CD4-positive, CD25-positive, alpha-beta regulatory T cell (primary cell): ENCODE measurements at places on chromosomes 11 and 22.
A peak's percentile ranks its signal among the peaks of the same experiment; 100 is the strongest.

DNA sequence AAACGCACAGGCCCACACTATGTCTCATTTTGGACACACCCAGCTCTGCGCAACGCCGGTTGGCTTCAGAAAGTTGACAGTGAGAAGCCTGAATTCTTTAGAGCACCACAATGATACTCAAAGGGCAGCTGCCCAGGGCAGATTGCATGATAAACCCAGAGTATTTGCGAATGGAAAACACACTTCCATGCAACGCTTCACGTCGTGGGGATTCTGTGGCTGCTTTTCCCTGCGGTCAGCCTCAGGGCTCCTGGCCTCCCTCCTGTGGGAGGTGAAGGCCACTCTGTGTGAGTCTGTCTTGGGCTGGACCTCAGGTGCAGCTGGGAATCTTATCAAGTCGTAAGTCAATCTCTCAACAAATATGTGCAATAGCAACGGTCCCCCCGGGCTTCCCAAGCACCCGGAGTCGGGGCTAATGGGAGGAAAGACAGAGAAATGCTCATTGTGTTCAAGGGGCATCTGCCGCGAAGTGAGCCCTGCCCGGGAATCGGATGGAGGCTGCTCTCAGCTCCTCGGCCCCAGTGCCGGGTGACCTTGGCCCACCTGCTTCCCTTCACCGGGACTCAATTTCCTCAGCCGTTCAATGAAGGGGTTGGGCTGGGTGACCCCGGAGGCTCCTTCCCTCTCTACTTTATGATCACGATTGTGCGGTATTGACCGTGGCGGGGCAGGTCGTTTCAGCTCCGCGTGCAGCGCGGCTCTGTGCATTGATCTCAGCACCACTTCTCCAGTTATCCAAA is 623.6 kb downstream of the BRD1 start:
- DNase-seq, result no peak

GRCh38 chr11:92837595-92837994 is 131.9 kb upstream of the MTNR1B start:
- DNase-seq, result no peak

- DNase-seq, result no peak
Measured at GRCh38 chr11:75969626-75970308, 154.8 kb downstream of the UVRAG start.

DNA sequence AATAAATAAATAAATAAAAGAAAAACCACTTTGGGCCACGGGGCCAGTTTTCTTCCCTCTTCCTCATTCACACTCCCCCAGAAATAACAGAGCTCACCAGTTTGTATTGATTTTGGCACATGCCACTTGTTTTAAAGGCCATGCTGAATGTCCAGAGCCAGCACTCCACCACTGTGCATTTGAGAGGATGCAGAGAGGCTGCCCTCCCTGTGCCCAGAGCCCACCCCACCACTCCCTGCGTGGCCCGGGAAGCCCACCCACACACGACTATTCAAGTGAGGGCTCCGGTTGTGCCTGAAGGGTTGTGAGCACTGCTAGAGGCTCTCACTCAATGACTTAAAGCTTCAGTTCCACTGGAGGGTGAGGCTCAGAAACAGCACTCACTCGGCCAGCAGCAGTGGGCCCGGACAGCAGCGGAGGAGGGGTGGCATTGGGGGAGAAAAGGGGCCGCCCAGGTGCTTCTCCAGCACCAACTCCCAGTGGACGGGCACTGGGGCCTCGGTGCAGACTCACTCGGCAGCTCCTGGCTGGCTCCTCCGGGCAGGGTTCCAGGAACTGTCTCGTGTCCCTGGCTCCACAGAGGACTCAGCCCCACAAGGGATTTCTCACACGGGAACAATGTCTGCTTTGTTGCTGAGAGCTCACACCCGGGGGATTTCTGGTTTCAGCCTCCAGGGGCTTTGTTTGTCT is 112.7 kb downstream of the SHANK2 start:
- no peak for DNase-seq

- no peak for DNase-seq
Measured at GRCh38 chr11:1351278-1351937, 38.3 kb upstream of the BRSK2 start.

DNA sequence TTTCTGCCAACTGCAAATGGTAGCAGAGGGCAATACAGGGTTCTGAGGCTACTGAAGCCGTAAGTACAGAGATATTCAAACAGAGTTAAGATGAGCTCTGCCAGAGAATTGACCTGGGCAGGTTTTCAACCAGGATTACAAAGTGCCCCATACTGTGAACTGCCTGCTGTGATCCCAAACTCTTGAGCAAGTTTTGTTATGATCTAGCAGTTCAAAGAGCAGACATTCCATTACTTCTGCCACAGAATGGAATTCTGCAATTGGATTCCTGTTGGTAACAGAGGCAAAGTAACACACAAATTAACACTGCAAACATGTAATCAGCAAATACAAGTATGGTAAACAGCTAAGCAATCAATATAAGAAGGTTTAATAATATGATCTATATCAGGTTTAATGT is 31.2 kb downstream of the ALG9 start:
- no peak for DNase-seq

GRCh38 chr11:90775567-90776165 is 552.8 kb upstream of the CHORDC1 start:
- DNase-seq, result no peak

DNA sequence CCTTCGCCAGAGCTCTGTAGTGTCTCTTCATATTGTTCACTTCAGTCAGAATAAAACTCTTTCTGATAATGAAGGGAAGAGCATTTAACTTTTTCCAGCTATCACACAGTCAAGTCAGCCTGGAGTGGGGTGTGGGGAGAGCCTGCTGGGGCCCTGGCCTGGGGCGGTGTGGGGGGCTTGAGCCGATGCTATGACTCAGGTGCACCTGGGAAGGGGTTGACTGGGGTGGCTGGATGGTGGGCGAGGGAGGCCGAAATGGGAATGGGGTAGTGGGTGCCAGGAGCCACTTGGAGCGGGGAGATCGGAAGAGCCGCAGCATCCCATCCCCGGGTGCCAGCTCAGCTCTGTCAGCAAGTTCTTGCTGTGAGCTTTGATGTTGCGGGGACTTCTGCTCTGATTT is 100.9 kb downstream of the NXPE2 start:
- DNase-seq, result no peak

DNA sequence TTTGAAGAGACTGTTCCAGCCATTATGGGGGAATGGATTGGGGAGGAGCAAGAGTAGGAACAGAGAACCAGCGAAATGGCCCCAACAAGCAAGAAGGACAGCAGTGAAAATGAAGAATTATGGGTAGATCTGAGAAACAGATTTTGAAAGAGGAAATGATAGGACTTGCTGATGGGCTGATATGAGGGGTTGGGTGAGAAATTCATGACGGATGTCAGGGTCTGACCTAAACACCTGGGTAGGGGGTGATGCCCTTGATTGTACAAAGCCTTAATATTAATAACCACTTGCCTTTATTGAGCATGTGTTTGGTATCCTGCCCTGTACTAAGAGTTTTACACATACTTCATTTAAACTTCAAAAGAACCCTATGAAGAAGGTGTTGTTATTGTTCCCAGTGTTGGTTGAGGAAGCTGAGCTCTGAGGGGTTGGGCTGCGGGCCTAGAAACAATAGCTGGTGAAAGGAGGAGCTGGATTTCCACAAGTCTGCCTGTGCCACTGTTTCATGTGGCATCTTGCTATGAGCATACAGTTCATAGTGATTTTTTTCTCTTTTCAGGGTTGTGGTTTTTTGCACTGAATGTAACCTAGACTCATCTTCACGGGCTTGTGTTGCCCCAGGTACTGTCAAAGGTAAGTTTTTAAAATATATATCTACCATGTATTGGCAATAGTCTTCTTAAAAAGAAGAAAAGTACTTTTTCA is 61.1 kb upstream of the TNRC6B start:
- no peak for DNase-seq

DNA sequence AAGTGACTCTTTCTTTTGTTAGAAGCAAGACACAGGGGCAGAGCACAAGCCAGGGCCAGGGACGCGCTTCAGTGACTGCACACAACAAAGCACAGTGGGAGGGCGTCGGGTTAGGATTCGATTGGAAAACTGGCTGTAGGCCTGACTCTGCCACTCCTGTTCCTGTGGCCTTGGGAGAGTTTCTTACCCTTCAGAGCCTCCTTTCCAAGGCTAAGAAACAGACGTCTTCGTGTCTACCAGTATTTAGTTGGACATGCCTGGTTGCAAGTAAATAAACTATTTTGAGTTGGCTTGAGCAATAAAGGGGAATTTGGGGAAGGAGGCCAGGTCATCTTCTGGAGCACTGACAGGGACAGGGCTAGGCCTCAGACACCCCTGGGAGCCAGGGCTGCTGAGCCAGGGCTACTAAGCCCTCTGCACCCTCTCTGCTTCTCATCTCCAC is 549.1 kb downstream of the INSC start:
- no peak for DNase-seq

GRCh38 chr22:39098576-39098975 is 1.5 kb downstream of the APOBEC3H start:
- no peak for DNase-seq

GRCh38 chr11:121814962-121815361 is 301.1 kb downstream of the BLID start:
- no peak for DNase-seq

GRCh38 chr11:10066441-10066840 is 227.6 kb downstream of the SBF2 start:
- no peak for DNase-seq

GRCh38 chr11:131579932-131580387 is 209.5 kb downstream of the NTM start:
- DNase-seq, result no peak

DNA sequence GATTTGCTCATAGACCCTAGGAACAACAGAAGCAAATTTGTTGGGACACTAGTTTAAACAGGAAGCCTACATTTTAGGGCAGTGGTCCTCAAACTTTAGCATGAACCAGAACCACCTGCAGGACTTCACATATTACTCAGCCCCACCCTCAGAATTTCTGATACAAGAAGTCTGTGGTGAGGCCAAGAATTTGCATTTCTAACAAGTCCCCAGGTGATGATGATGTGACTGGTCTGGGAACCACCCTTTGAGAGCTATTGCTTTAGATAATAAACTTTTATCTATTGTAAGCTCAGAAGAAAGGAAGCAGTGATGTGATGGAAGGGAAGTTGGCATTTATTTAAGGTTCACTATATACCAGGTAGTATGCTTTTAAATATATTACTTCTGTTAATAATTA is 194.0 kb downstream of the FAM181B start:
- no peak for DNase-seq

DNA sequence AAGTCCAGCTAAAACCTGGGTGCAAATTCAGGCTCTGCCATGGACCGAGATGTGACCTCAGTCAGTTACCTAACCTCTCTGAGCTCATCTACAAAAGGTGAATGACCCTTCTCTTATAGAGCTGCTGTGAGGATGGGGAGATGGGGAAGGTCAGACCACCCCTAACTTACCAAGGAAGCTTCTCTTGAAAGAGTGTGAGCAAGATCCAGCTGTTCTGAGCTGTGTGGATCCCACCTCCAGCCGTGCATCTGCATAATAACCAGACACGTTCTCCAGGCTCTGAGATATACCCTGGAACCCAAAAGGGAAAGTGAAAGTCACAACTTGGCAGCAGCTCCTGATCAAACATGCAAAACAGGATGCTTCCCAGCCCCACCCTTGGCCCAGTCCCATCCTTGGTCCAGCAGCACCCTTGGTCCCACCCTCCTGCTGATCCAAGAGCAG is at the start of gene APOL3:
APOL3 (minus strand) TSS at position 257 of the 444 bp plus-strand sequence. CDS start 11,700 bp downstream, outside the sequence.
- peak; percentile 26 for DNase-seq

DNA sequence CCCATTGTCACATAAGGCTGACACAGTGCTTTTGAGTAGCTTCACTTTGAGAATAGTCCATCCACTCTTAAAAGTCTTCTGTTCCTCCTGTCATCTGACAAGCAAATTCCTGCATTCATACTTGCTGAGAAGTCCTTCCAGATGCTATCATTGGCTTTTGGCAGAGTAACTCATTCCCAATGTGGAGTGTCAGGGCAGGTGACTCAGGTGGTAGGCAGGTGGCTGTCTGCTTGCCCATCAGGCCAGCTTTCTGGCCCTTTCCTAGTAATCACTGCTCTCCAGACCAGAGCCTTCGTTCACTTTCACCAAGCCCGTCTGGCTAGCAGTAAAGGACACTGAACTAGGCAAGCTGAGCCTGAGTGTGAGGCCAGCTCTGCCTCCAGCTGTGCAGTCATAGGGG is 162.5 kb upstream of the CCDC90B start:
- DNase-seq, result no peak

DNA sequence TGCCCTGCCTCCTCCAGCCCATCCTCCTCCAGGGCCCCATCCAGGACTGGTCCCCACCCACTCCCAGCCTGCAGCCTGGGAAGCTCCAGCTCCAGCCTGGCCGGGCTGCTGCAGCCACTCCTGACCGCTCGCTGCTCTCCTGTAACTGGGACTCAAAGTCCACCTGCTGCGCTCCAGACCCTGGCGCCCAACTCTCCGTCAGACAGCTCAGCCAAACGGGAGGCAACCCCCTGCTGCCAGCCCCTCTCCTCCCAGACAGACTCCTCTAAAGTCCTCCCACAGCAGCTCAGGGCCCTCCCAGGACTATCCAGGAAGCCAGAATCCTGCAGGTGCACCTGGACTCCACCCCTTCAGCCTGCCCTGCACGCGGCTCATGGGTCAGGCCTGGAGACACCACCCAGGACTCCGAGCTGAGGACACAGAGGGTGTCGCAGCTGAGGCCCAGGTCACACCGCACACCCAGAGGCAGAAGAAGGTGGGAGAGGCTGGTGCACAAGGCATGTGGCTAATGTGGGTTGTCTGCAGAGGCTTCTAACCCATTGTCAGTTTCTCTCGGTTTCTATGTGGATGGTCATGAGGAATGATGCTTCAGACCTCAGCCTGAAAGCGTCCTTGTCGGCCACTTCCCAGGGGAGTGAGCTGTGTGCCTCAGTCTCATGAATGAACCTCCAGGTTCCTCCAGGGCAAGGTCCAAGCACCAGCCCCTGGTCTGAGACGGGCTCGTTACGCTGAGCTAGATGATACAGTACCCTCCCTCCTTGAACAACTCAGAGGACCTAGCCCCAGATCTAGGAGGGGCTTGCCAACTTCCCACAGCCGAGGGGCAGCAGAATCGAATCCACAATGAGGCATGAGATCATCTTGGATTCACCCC is 1514.8 kb downstream of the TBC1D22A start:
- no peak for DNase-seq

GRCh38 chr11:29224739-29225384 is 792.0 kb downstream of the KCNA4 start:
- no peak for DNase-seq

DNA sequence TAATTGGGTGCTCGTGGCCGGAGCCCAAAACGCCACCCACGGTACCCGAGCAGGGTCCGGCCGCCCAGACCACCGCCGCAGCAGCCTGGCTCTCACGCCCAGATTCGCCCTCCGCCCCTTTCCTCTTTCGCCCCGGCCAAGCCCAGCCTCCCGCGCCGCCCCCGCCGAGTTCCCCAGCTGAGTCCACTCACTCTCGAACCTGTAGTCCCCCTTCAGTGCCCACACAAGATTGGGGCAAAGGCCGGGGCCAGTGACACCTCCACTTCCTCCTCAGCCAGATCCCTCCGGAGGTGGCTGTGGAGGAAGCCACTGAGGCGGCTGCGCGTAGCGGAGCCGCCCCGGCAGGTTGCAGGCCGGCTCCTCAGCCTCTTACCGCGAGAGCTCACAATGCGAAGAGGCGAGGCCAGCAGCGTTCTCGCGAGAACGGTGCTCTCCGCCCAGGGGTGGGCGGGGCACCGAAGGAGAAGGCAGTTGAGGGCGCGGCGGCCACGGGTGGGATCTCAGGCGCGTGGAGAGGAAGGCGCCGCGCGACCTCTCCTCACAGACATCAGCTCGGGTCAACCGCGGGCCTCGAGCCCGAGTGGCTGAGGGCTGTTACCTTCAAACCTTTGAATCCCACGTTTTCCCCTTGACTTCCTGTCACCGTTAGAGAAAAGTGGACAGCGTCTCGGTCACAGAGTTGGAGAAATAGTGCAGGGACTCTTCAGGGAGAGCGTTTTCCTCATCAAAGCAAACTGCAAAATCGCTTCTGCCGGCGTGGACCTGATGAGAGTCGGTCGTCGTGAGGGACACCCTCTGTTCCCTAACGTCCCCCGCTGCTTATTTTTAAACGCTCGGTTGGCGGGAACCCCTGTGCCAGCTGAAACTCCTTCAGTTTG is at the start of gene BTBD10:
BTBD10 (minus strand) TSS at position 322 of the 878 bp plus-strand sequence. CDS start 18,098 bp downstream, outside the sequence.
- DNase-seq, result peak; percentile 93
